IPS-NIHi11 (cell line): ENCODE measurements at places on chromosomes 5 and 9.

DNA sequence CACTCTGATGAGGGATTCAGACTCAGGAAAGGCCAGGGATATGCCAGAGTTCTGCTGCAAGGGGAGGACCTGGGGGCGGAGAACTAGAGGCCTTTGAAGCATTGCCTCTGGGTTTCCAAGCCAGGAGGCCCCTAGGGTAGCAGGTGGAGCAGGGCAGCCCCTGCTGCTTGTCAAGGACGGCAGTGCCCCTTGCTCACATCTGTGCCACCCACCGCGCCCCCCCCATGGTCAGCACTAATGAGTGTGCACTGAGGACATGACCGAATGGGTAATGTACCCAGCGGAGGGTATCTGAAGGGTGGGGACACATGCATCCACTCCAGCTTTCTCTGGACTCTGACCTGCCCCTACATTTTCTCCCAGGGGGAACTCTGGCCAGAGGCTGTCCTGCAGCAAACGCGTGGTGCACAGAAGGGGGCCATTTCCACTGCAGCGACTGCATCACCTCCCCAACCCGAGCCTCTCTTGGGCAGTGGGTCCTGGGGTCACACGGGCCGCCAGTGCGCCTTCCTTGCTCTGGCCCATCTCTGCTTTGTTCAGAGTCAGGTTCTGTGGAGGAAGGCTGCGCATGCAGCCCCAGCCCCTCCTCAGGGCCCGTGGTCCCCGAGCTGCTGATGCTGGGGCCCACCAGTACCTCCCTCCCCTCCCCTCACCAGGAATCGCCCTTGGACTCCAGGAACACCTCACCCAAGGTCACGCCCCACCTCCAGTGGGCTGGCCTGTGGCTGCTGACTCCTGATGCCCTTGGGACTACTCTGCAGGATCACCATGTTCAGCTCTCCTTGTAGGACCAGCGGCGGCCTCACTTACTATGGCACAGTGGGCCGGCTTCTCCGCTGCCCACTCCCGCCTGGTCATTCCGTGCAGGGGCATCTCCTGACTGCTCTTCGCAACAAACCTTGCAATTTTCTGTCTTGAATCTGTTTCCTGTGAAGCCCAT lies 31.2 kb downstream of the STC2 start:
- DNase-seq: no peak

DNA sequence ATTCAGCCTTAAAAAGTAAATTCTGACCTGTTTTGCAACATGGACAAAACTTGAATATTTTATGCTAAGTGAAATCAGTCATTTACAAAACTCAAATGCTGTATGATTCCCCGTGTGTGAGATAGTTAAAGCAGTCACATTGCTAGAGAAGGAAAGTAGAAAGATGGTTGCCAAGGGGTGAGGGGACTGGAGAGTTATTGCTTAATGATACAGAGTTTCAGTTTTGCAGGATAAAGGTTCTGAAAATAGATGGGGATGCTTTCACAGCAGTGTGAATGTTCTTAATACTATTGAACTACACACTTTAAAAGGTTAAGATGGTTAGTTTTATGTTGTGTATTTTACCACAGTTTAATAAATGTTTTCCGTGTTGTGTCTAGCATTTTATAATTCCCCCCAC lies 51.2 kb downstream of the SGCD start:
- no peak for DNase-seq

GRCh38 chr5:166058660-166059059 lies 2232.8 kb upstream of the WWC1 start:
- no peak for DNase-seq

DNA sequence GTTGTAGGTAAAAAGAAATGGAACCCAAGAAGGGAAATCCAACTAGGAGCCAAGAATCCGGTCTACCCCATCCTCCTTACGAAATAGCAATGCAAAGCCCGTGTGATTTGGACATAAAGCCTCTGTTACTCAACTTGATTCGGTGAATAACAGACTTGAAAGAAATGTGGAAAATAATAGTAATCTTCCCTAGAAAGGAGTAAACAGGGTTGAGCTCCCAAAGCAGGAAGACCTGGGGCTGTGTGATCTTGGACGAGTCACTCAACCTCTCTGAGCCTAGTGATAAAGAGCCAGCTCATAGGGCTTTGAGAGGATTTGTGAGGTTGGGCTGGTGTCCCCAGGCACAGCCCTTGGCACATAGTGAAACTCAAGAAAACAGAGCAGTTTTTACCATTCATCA lies 42.7 kb upstream of the IL17B start:
- DNase-seq: no peak

GRCh38 chr5:177234841-177235240 lies 68.7 kb downstream of the RAB24 start:
- DNase-seq: no peak

- DNase-seq: no peak
Measured at GRCh38 chr5:52277101-52277500, 510.6 kb upstream of the ITGA1 start.

DNA sequence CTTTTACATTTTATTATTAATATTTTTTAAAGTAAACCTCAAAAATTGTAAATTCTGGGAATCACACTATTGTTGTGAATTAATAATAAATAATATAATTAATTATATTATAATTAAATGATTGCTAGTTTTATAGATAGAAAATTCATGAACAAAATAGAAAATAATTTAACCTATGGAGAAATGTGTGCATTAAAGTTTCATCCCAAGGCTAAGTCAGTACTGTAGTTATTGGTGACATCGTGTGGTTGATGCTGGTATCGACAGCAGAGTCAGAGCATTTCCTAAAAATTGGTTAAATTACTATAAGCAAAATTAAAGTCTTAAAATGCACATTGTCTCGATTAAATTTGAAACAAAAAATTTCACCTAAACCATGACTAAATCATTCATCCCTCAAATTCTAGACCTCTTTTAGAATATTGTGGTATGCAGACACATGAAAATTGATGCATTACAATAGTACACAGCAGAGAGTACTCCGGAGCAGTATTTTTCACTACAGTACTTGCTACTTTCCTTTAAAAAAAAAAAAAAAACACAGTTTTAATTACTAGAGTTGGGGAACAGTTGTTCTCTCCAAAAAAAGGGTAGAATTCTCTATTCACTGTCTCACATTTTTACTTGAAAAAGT lies 73.9 kb downstream of the RORB start:
- peak; percentile 33 for DNase-seq

- DNase-seq: peak; percentile 84
Measured at GRCh38 chr9:130451509-130452388, 7.0 kb downstream of the ASS1 start.

GRCh38 chr5:178768371-178769260 lies 38.2 kb upstream of the ZNF354A start:
- DNase-seq: no peak

GRCh38 chr9:137227054-137227852 lies at the start of gene RNF224:
Gene RNF224 (plus strand): TSS chr9:137227502. CDS start chr9:137228336, 834 bp downstream.
- peak; percentile 78 for DNase-seq

- peak; percentile 38 for DNase-seq
Measured at GRCh38 chr9:133729617-133730281, 8.4 kb downstream of the SARDH start.

- no peak for DNase-seq
Measured at GRCh38 chr5:108361771-108362170, 20.1 kb downstream of the FBXL17 start.

DNA sequence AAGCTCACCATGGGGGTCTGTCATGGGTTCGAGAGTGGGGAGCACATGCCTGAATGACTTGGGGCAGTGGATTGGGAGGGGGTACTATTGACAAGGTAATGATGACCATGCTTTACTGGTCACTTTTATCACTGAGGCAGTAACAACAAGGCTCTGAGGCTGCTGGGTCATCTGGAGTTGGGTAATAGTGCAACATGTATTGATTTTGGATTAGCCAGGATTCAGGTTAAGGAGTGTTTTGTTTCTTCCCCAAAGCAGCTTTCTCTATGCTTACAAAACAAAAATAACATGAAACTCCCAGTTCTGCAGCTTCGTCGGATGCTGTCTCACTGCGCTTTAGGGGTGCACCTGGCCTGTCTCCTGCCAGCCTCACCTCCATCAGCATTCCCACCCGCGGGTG lies 155.3 kb downstream of the GADD45G start:
- no peak for DNase-seq

DNA sequence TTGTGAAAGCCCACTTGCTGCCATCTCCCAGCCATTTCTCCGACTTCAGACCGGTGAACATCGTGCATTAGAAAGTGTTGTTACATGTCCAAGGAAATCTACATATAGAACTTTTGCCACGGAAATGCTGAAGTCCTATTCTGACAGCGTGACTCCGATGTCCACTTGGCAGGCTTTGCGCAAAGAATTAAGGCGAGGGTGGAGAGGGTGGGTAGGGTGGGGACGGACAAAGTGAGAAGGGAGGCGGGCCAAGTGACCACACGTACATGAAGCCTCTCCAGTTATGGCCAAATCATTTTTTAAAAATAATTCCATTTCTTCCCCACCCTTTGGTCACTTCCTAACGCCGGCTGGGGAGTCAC lies 460 bp upstream of the ACO1 start:
- DNase-seq: peak; percentile 10

DNA sequence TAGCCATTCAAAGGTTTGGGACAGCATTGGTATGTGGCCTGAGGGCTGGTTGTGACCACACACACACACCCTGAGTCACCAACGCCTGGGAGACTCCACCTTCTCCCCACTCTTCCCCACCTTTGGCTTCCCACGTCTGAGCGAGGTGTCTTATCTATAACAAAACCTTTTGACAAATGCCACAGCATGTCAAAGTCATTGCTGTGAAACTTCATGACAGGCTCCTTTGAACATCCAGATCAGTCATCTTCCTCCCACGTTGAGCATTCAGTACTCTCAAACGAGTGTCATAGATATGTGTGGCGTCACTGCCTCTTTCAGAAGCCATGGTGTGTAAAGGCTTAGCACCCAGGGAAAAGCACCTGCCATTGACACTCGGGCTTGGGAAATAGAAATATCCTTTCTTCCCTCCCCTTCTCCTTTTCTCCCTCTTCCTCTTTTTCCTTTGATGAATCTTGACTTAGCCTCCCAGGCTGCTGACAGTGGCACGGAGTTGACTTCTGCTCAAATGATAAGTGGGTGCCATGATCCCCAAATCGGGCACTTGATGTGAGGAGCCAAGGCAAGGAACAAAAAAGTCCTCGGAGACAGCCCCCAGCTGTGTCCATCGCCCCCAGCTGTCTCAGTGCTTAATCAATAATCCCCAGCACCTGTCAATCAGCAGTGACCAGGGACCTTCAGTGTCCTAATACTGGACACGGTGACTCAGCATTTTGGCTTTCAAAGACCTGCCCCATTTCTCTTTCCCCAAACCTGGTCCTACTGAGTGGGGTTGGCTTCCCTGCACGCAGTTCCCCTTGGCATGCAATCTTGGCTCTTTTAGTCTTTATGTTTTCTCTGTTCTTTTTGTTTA lies 114.8 kb downstream of the FGF18 start:
- DNase-seq: no peak

- DNase-seq: no peak
Measured at GRCh38 chr9:108668938-108669335, 186.8 kb downstream of the ACTL7B start.

DNA sequence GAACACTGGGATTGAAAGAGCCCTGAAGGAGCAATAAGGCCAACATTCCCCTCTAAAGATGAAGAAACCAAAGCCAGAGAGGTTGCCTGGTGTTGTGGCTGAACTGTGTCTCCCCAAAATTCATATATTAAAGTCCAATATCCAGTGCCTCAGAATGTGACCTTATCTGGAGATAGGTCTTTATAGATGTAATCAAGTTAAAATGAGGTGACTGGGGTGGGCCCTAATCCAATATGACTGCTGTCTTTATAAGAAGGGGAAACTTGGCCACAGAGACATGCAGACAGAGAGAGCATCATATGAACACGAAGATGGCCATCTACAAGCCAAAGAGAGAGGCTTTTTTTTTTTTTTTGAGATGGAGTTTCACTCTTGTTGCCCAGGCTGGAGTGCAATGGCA lies 66.9 kb upstream of the PLPP1 start:
- no peak for DNase-seq

DNA sequence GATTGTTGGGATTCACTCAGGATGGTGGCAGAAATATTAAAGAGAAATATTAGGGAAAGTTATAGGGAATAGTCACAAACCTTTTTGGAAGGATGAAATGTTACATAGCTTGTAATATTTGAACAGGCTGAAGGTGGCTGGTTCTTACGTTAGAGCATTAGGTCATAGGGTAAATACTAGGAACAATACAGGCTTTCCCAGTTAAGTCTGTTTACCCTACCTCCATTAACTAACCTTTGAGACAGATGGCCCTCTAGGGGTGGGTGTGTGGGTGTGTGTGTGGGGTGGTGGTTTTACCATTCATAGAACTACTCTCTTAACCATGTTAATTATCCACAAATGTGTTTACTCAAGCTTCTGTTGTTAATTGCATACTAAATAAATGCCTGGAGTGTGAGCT lies 94.3 kb upstream of the STK32A start:
- DNase-seq: no peak

GRCh38 chr5:78533356-78533755 lies 115.2 kb downstream of the LHFPL2 start:
- peak; percentile 46 for DNase-seq

- no peak for DNase-seq
Measured at GRCh38 chr9:108545436-108545835, 310.4 kb downstream of the ACTL7B start.

DNA sequence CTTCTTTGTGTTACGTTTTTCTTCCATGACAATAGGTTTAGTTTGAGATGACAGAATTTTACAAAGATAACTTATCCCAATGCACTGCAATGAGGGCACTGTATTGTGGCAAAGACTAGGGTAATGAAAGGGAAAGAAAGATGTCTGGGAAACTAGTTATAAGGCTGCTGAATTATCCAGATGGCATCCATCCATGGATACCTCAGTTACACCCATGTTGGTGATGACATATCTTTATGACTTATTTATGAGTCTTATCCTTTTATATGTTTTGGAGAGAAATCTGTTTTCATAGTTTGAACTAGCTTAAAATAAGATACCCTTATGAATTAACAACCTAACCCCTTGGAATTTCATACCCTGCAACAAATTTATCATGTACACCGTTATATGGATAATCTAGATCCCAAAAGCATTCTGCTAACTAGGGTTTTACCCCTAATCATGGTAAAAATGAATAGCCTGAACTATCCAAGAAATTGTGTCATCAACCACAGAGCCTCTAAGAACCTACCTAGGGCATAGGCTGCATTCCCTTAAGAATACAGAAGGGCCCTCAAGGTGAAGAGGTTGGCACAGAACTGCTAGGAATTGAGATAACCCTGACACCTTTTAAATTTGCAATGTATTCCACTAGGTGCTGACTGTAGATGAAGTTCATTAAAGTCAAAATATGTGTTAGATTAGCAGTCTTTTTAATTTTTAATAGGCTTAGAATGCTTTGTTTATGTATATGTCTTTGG lies 49.5 kb upstream of the RORB start:
- no peak for DNase-seq

GRCh38 chr5:134022333-134022732 lies 17.6 kb upstream of the VDAC1 start:
- no peak for DNase-seq

- DNase-seq: peak; percentile 17
Measured at GRCh38 chr5:95959051-95959887, 2.4 kb downstream of the ELL2 start.
